ENCODE measurements at places on chromosomes 3 and 15. TPM values are rescaled to one million over a fixed set of nuclear protein-coding genes. Genes with fewer than 3 reads are reported as not detected.

GRCh38 chr15:22988811-22989210 is 8.6 kb upstream of the CYFIP1 start:
- no peak for DNase-seq

DNA sequence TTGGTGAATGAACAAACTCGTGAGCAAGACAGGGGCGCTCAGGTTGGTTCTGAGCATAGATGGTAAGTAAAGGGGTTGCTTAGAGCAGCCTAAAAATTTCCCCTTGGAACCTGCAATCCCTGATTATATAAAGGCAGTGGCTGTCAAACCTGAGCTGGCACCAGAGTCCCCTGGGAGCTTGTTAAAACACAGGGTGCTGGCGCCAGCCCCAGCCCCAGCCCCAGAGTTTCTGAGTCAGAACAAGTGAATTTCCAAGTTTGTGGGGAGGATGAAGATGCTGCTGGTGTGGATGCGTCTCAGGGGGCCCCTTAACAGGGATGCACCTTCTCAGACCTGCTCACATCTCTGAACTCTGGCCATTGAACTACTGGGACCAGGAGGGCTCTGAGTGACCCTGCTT is 48.2 kb downstream of the FEM1B start:
- DNase-seq, result no peak

DNA sequence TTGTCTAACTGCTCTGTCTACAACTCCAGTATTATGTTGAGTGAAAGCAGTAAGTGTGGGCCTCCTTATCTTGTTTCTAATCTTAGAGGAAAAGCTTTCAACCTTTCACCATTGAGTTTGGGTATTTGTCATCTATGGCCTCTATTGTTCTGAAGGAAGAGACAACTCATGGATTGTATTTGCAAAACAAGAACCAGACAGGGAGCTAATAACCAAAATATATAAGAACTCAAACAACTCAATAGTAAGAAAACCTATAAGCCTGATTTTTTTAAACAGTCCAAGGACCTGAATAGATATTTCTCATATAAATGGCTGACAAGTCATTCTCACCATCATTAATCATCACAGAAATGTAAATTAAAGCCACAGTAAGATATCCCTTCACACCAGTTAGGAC is 113.0 kb downstream of the TAFA4 start:
- DNase-seq, result no peak

DNA sequence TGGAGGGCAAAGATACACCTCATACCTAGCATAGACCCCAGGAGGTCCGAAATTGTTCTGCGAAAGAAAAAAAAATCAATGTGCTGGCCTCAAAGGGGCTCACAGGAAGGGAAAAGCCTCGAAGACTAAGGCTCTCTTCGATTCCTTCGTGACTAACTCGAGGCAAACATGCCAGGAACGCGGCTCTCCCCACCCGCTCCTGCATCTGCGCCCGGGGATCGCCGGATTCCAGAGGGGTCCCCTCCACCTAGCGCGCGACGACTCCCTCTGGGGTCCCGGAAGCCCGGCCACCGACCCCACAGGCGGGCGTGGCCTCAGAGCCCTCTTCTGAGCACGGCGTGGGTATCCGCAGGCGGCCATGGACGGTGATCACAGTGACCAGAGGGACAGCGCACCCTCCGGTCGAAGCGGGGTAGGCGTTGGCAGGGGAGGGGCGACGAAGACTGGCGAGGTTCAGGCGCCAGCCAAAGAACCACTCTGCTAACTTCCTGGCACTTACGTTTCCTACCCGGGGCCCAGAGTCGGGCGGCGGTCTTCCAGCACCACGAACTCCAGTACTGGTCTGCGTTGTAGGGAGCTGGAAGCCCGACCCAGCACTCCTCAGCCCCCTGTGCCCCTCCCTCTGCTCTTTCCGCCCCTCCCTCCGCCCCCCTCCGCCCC is 515 bp upstream of the EIF3J start:
- peak; percentile 86 for DNase-seq

DNA sequence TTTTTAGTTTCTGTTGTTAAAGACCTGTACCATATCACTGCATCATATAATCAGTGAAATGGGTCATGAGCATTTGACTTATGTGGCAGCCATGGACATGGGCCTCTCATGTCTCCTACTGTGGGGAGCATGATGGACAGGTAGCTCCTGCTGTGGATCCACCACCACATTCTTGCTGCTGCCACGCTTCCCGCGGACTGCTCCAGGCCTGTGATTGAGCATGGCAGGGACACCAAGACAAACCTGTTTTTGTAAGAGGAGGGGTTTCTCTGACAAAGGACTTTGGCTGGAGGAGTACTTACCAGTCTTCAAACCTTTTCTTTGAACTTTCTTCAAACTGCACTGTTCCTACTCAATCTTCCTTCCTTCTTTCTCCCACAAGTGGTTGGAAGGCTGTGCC is 17.9 kb upstream of the P2RY14 start:
- DNase-seq, result no peak

DNA sequence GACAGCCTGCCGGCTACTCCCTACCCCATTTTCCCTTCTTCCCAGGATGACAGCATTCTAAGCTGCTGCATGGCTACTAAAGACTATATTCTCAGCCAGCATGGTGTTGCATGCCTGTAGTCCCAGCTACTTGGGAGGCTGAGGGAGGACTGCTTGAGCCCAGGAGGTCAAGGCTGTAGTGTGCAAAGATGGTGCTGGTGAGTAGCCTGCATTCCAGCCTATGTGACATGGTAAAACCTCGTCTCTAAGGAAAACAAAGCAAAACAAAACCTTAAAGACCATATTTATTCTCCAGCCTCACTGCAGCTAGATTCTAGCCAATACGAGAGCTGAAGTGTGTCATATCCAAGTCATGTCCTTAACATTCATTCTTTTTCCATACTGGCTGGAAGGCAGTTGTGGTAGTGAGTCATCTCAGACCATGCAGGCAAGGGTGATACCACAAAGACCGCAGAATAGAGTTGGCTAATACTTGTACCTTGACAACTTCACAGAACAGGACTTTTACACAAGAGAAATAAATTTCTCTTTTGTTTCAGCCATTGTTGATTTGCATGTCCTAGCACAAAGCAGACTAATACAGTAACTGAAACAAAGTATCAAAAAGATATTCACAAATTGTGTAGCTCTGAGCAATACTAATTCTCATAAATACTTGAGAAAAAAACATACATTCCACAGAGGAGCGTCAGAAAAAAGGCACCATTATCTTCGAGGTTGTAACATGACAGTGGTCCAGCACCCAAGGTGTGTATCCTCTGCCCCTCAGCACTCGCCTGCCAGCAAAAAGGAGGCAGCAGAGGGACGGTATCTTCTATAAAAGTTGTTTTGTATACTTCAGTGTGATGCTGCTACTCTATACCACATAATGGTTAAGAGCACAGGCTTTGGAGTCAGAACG is 14.8 kb downstream of the PBRM1 start:
- DNase-seq, result no peak

- peak; percentile 87 for DNase-seq
These were observed 25.8 kb downstream of the TIMP4 start for GRCh38 chr3:12132881-12133280.

- DNase-seq, result no peak
These were observed 12.9 kb upstream of the APEH start for GRCh38 chr3:49661281-49661680.

GRCh38 chr15:87566236-87566635 is 690.3 kb downstream of the NTRK3 start:
- DNase-seq, result no peak

DNA sequence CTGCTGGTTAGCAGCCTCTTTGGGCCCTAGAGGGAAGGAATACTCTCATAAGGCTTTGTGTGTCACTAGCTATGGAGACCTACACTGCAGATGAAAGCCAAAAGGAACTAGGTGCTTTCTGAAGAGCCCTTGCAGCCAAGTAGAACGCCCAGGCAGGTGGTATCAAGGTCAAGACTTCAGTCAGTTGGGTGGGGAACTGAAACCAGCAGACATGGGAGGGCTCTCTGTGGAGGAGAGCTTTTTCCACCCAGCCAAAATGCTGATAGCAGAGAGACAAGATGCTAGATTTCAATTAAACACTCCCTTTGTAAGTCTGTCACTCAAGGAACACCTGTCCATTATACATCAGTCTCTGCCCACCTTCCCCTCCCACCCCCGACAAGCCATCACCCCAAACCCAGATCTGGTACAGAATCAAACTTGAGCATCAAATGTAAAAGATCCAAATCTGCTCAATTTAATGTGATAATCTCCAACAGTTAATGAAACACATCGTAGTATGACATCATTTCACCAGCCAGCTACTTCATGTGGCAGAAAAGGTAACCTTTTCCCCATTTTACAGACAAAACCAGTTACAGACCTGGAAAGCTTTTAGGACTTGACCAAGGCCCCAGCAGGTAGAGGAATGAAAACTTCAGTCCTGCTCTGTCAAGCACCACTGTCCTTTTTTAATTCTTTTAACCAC is 14.6 kb downstream of the MRPS25 start:
- DNase-seq, result no peak

DNA sequence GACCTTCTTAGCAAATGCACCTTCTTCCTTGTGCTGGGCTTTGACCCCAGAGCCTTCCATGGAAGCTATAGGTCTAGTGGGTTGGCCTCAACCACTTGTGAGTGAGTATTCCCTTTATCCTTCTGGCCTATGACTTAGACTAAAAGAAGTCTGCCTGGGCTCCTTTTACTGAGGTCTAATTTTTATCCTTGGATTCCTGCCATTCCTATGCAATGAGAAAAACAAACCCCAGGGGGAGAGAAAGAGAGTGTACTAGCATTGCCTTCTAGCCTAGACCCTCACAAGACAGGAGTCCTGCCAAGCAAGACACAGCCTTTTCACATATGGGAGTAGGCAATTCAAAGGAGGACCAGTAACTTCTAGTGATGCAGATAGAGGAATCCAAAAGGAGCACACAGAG is 155.4 kb downstream of the PPM1L start:
- DNase-seq, result no peak

DNA sequence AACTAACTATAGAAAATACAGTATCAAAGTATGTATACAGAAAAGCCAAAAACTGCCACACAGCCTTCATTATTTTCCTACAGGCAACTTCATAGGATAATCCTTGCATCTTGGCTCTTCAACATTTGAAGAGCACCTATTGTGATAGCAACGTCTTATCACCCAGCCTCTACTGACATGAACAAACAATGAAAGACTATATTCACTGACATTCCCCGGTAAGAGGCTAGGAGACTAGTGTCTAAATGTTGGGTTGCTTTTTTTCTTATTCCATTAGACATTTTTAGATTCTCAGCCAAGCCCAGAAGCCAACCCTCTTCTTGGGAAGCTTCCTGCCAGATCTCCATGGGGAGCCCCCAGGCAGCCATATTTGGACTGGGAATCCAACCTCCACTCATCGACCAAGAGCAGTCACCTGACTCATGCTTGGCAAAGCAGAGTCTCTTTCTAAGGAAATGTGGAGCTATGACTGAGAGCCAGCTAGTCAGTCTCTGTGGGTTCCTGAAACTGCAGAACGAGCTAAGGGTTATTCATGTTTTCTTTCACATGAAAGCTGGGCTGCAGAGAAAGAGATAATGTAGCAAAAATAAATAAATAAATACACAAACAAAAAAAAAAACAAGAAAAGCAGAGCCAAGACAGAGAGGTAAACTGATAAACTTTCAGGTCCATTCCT is 227.5 kb downstream of the MAGI1 start:
- DNase-seq, result peak; percentile 66

ZKSCAN7 gene
- total RNA-seq, result 3.2 TPM

GHRL gene
- not detected for total RNA-seq

OR5K3 gene
- not detected for total RNA-seq

COLQ gene
- 0.68 TPM for total RNA-seq

NR2C2 gene
- 6.9 TPM for total RNA-seq

SPINK8 gene
- total RNA-seq, result not detected

SERPINI1 gene
- 0.14 TPM for total RNA-seq

APBA2 gene
- total RNA-seq, result 20.8 TPM

Data from G401 (cell line).